ENCODE measurements at places on chromosomes 16 and 17.

DNA sequence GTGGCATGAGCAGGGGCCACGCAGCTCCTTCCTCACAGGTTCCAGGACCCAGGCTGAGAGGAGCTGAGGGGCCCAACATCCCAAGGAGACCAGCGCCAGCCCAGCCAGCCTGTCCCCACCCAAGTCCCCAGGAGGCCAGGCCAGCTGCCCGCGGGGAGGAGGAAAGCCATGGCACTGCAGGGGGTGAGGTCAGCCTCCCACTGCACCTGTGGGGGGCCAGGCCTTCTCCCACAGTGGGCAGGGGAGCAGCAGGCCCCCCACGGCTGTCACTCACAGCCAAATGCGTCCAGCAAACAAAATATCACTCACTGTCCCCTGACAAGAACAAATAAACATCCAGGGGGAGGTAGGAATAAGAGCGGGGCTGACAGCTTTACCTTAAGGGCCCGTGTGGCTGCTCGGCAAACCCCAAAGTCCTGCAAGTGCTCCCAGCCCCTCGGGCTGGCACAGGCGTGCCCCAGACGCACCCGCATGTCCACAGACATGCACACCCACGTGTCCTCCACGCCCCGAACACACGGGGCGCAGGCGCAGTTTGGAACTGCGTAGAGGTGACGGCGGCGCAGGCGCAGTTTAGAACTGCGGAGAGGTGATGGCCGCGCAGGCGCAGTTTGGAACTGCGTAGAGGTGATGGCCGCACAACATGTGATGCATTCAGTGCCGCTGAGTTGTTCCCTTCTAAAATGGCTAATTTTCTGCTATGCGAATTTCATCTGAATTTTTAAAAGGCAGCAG lies 291.1 kb downstream of the FOXL1 start:
- DNase-seq: no peak

DNA sequence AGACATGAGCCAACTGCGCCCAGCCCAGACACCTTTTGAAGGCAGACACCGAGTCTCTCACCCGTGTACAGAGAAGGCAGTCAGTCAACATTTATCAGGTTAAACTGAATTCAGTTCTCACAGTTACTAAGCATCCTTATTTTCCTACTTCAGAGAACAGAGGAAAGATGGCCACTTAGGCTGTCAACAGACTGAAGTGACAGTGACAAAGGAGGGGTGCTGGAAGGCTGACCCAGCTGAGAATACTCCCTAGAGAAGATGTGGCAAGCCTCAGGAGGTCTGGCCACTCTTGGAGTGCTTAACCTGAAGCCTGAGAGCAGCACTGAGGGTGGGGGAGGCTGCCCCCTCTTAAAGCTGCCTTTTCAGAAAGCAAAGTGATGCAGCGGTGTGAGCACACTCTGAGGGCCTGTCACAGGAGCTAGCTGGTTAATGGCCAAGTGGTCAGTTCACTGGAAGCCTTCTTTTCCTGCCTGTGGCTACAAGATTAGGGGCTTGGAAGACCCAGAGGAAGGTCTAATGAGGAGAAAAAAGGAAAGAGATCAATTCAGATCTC lies 51.0 kb upstream of the SREBF1 start:
- no peak for DNase-seq

- DNase-seq: no peak
Measured at GRCh38 chr17:71905376-71906031, 215.3 kb upstream of the SOX9 start.

GRCh38 chr17:48571826-48572417 lies 6.2 kb downstream of the HOXB4 start:
- DNase-seq: no peak

DNA sequence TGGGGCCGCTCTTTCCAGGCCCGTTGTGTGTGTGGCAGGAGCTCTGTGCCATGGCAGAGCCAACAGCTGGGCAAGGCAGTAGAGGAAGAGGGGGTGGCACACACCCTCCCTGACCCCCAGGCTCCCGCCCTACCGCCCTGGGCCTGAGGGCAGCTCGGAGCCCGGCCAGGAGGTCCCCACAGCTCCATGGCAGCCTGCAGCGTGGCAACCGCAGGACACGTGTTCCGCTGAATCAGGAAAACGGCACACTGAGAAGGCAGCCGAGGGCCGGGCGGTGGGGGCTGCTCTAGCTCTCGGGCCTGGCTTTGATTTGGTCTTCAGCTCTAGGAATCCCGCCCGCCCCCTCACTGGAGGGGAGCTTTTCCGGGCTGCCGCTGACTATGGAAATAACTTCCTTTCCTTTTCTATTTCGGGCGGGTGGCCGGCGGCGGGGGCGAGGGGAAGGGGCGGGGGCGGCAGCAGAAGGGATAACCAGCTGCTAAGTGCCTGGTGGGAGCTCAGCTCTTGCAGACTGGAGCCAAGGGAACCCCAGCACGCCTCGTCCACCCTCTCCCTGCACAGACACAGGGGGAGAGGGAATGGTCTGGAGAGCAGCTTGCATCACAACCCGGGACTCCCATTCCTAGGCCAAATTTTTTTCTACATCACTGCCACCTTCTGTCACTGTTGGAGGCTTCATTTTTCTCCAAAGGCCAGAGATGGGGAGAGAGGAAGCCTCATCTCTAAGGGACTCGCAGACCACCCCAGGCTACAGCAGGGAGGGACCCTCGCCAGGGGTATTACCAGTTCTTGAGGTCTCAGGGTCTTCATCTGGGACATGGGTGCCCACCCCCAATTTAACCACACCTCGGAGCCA lies 24.8 kb upstream of the MRPS23 start:
- DNase-seq: peak; percentile 86

DNA sequence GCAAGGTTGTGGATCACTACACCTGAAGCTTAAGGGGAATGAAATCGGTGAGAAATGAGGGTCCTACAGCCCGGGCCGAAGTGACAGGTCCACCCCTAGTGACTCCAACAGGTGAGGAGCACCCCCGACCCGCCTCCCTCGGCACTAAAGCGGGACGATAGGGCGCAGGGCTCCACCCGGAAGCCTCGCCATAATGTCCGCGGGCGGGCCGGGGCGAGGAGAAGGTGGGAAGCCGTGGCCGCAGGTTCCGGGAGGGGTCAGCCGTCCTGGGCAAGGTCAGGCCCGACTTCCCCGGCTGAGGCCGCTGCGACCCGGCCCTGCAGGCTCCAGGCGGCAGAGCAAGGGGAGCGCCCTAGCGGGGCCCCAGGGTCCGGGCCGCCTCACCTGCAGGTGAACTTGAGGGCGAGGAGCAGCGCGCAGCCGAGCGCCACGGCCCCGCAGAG lies 543 bp downstream of the TXNDC11 start:
- peak; percentile 41 for DNase-seq

Data from NCI-H524 (cell line).